ENCODE measurements at places on chromosomes 6 and 20.

DNA sequence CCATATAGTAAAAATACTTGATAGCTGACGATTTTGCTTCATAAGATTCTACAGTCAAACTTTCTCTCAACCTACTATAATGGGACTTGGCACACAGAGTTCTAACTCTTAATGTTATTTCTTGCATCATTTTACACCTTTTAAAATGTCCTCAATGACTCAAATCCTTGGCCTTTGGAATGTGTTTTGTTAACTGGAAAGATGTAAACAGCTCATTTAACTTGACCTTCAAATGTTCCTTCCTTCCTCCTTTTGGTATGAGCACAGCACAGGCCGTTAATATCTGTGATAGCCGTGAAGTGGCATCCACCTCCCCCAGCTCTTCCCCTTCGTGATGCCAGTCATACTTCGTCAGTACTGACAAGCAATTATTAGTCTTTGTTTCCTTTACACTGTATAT, 972.0 kb upstream of the CITED2 start:
- no peak for ATAC-seq

DNA sequence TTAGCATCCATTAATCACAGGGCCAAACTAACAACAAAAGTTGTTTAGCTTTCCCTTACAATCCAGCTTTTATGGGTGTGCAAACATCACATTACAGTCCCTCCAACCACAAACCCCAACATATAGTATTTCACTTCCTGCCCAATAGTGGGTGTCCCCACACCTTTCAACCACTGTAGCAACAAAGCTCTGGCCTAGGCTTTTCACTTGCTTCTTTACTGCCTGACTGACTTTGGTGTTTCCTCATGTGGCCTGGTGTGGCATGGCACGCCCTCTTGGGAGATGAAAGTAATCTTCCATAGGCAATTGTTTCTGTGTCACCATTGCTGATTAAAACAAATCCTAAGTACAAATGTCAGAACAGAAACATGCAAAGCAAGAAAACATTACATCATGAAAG, 46.3 kb downstream of the MCM8 start:
- ATAC-seq = peak; percentile 96

- ATAC-seq = peak; percentile 86
These were observed 97.4 kb downstream of the OR2B2 start for GRCh38 chr6:27814665-27815424.

- peak; percentile 86 for ATAC-seq
These were observed 50.9 kb upstream of the DACT2 start for GRCh38 chr6:168370310-168370991.

DNA sequence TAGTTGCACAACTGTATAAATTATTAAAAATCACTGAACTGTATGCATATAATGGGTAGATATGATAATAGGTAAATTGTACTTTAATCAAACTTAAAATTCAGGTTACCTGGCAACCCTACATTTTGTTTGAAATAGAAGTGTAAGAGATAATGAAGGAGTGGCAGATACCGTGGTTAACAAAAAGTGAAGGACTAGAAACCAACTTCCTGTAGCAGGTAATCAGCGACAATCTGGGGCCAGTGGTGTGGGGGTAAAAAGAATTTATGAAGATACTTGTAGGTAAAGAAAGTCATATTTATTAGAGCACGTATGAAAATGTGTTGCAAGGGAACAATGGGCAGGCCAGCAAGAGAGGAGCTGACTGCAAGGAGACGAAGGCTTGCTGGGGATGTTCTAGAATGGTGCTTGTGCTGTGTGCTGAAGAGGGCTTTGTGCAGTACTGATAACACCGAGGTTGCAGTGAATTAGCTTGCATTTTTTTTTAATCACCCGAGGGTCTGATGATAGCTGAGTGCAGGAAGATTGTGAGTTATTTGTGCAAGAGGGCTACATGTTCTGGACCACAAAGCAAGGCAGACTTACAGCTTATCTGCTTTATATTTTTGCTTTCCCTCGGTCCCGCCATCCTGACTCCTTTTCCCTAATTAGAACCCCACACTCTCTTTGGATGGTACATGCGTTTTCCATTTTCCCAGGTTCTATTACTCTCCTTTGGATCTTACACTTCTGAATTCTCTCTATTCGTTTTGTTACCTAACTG, 4.6 kb upstream of the ENPP1 start:
- no peak for ATAC-seq

- ATAC-seq = no peak
These were observed 125.8 kb downstream of the MYB start for GRCh38 chr6:135306740-135307420.

GRCh38 chr6:6584310-6585002, 4.1 kb upstream of the LY86 start:
- no peak for ATAC-seq

DNA sequence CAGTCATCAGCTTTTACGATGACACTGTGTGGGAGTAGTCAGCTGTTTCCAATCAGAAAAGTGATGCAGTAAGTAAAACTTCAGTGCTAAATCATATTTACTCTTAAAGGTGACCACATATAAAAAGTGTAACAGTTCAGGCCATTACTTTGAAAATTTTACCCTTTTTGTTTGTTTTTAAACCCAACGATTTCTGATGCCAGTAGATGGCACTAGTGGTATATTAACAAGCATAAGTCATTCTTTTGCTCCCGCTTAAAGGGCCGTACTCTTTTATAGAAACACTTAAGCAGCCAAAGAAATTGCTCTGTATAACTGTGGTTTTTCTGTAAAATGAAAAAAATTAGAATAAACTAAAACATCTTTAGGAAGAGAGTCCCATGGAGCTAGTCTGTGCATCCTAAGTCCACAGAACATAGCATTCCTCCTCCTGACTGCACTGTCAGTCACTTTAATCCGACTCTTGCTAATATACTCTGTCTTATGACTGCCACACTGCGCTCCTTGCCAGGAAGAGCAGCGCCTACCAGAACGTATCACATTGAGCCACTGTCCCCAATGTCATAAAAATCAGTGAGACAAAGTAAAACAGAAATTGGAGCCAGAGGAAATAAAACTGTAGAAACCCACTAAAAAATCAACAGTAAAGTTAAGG, 25.0 kb downstream of the HEBP2 start:
- no peak for ATAC-seq

DNA sequence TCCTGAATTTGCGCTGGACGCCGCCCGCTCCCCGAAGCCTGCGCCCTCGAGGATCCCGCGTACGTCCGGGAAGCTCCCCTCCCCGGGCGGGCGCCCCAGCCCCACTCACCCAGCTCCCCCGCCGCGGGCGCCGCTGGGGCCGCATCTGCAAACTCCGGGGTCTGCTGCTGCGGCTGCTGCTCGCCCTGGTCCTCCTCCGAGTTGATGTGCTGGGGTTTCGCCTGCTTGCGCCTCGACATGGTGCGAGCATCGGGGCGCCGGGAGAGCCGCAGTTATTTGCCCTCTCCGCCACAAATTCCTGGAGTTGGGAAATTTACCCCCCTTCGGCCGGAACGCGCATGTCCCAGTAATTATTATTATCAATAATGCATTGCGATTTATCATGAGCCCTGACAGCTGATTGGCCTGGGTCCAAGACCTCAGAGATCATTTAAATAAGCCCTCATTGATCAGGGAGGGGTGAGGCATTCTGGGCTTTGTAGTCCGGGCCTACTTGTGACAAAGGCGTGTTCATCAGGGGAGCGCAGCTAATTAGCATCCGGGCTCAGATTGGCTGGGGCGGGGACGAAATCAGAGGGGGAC, at the start of gene SALL4:
Gene SALL4, minus strand, starts transcription at position 352 of the 582 bp plus-strand sequence. Its CDS starts 113 bp downstream, at position 239.
- ATAC-seq = no peak

Measured in esophagus mucosa (tissue), 1 donor.